Uterus (tissue), 4 donors: ENCODE measurements at places on chromosomes 16 and 17. TPM values are rescaled to one million over a fixed set of nuclear protein-coding genes. Genes with fewer than 3 reads are reported as not detected.

DNA sequence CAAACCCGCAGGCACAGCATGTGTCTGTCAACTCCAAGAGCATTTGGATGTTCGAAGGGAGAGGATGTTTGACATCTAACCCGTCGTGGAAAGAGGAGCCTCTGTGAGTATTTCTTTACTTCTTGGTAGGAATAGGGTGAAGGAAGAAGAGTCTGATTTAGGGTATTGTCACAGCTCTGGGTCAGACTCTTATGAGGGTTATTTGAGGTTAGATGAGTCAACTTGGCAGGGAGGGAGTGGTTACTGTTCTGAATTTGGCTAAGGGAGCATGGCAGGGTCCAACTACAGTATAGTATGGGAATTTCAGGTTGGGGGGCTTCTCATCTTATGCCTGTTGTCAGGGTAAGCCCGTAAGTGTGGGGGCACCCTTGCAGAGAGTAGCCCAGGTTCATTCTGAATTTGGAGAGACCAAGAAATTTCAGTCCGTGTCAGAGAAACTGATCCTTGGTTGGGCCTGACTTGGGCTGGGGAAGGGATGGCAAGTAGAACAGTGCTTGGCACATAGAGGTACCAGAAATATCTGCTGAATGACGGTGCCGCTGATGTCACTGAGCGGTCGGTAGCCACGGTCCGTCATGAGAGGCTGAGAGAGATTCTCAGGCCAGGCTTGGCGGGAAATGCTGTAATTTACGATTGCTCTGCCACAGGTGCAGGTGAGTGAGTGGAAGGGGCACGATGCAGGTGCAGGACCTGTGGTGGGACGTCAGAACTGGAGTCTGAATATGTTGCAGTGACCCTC is 43.2 kb downstream of the MYH3 start:
- no peak for DNase-seq

DNA sequence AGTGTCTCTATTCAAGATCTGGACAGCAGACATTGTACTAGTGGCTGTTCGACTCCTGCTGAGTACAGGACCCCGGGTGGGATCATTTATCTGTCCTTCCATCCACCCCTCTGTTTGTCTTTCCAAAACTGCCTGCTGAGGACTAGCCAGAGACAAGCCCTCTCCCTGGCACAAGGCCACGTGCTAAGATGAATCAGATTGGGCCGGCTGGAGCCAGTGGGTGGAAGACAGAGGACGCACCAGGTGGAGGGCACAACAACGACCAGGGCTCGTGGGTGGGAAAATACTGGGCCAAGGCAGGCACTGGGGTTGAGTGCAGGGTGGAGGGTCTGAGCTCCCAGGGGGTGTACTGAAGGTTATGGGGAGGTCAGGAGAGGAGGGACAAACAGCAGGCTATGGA is 1.4 kb upstream of the CA7 start:
- DNase-seq, result no peak

- no peak for DNase-seq
These were observed 152.9 kb upstream of the PLCG2 start for GRCh38 chr16:81626181-81626674.

- no peak for DNase-seq
These were observed 183.5 kb upstream of the CPHXL start for GRCh38 chr16:75909746-75910145.

- DNase-seq, result no peak
These were observed 20.1 kb upstream of the CLEC19A start for GRCh38 chr16:19265380-19265930.

GRCh38 chr16:27241658-27242057 is 26.9 kb downstream of the NSMCE1 start:
- peak; percentile 7 for DNase-seq

- DNase-seq, result no peak
These were observed 18.4 kb downstream of the HSD11B2 start for GRCh38 chr16:67449336-67449735.

- DNase-seq, result no peak
These were observed 251.5 kb upstream of the EEF2KMT start for GRCh38 chr16:5349101-5349500.

DNA sequence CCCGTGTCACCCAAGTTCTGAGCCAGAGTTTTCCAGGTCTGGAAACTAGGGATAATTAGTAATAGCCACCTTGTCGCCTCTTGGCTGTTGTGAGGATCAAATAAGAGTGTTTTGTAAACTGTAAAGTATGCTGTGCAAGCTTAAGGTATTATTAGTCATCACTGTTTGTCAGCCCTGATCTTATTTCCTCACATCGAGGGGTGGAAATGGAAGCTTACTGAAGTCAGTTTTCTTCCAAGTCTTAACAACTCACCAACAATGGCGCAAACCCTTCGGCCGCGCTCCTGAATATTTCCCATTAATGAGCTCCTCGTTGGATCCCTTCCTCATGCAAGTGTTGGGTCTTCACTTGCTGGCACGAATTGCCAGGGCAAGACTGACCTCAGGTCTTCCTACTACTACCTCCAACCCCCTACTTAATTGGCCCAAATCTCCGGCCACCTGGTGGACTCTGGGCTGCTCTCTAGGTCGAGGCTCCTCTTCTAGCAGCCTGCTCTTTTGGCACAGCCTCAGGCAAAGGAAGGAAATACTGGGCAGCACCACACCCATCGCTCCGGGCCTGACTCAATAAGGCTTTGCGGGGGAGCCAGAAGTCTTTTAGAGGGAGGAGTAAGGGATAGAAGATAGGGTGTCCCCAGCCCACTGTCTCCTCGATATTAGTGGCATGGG is 885 bp upstream of the SLC35B1 start:
- peak; percentile 36 for DNase-seq

- DNase-seq, result no peak
These were observed 153.7 kb downstream of the RPTOR start for GRCh38 chr17:80698297-80698696.

The CHP2 gene
- not detected for total RNA-seq

The KRTAP4-3 gene
- not detected for total RNA-seq

The PROCA1 gene
- 3.6 TPM for total RNA-seq

The SYCE1L gene
- not detected for total RNA-seq

The SKAP1 gene
- 0.51 TPM for total RNA-seq

The TBX2 gene
- total RNA-seq, result 38.4 TPM

The RPL26 gene
- 15,169 TPM for total RNA-seq

The BICDL2 gene
- total RNA-seq, result 1.9 TPM

The CIBAR2 gene
- total RNA-seq, result not detected

The EMP2 gene
- 88.3 TPM for total RNA-seq
